ENCODE measurements at places on chromosomes 6 and 20.

GRCh38 chr20:35120012-35120701, 27.0 kb downstream of the EDEM2 start:
- DNase-seq = no peak

GRCh38 chr20:63045991-63046390, 39.2 kb upstream of the BHLHE23 start:
- DNase-seq = no peak

DNA sequence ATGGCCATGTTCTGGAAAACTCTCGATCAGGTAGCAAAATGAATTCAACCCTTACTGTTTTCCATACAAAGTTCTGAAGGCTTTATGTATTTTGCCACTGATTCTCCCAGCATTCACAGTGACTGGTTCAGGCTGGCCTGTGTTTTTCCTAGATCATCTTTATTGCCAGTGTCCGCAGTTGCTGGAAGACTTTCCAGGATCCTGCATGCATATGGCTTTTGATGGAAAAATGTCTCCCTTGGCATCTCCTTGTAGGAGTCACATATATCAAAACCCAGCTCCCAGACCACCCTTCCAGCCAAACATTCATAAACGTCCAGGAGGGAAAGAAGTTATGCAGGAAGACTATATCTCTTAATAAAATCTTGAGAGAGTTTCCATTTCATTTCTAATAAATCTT, 588.8 kb downstream of the MAFB start:
- DNase-seq = no peak

GRCh38 chr6:148890652-148891404, 144.0 kb downstream of the UST start:
- DNase-seq = no peak
